ENCODE measurements at places on chromosomes 13 and 19.

DNA sequence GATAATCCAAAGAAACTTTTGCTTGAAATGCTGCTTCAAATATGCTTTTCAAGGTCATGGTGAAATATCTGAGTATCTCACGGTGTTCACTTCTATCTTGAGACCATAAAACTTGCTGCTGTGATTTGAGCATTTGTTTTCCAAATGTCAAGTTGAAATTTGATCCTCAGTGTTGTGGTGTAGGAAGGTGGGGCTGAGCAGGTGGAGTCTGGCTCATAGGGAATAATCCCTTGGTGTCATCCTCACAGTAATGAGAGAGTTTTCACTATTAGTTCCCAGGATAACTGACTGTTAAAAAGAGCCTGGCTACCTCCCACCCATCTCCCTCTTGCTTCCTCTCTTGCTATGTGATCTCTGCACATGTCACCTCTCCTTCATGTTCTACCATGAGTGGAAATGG, 858.0 kb upstream of the SLITRK5 start:
- no peak for DNase-seq

GRCh38 chr13:58619396-58620113, 988.0 kb downstream of the PCDH17 start:
- no peak for DNase-seq

DNA sequence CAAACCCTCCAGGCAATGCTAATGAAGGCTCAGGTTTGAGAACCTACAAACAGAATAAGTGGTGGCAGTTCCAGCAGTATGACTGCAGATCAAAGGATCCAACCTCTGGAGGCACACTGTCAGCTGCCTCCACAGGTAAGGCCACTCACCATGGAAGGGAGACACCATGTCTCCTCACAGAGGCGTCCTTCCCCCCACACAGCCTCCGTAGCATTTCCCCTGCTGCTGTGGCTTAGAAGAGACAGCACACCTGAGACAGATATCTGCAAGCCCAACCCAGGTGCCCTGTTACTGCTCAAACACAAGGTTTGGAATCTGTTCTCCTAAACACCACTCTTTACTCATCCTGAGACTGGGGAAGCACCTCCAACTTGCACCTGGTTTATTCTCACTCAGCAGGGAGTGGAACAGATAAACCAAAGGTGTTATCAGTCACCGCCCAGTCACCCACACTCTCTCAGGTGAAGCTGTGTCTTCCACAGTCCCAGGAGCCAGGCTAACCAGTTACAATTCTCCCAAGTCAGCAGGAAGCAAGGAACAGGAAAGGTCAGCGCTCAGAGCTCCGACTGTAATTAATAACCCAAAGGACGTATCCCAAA, 311.2 kb downstream of the FOXO1 start:
- DNase-seq = no peak

GRCh38 chr13:91174886-91175501, 172.5 kb upstream of the MIR17HG start:
- DNase-seq = no peak

DNA sequence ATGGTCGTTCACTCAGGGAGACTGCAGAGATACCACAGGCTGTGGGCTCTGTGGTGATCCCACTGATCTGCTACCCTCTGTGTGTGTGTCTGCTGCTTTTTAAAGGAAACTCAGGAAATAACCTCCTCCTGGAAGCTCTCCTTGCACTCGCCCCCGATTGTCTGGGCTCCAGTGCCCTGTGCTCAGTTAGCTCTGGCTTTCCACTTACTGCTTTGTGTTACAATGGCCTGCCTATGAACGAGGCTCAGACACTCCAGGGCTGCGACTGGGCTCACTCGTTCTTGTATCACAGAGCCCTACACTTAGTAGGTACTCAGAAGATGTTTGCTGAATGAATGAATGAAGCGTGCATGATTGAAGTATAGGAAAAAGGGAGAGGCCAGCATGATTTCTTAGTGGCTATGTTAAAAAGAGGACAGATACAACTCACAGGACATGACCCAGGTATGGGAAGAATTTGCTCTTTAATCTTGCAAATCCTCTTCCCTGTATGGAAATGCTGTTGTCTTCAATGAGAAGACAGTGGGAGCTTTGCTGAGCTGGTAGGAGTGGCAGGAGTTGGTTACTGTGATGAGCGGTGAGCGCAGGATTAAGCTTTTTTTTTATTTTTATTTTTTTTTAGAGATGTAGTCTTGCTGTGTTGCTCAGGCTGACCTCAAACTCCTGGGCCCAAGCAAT, 26.4 kb downstream of the B3GLCT start:
- DNase-seq = no peak

GRCh38 chr19:58033741-58034476, at the start of gene ZSCAN1:
ZSCAN1 (plus strand) TSS chr19:58034025; CDS start chr19:58037837, 3,812 bp downstream.
- no peak for DNase-seq

- DNase-seq = no peak
These were observed 1.1 kb upstream of the FLT3LG start for GRCh38 chr19:49472936-49473335.

DNA sequence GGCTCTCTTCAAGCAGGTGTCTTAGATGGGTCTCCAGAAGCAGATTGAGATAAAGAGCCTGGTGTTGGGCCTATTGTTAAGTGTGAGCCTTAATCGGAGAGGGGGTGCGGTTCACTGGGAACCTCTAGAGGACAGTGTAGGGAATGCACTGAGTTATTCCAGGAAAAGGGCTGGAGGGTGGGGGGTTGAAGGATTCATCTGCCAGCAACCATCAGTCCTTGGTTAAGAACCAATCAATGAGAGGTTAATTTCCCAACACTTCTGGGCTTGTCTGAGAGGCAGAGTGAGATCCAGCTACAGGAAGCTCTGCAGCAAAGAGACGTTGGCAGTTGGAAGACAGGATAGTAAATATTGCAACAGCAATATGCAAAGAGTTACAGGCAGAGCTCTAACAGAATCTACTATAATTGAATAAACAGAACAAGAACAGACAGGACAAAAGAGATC, 28.7 kb downstream of the CYP4F2 start:
- peak; percentile 34 for DNase-seq

GRCh38 chr13:102309110-102309509, 92.7 kb downstream of the FGF14 start:
- DNase-seq = no peak

GRCh38 chr13:48009284-48009683, 8.2 kb upstream of the SUCLA2 start:
- DNase-seq = no peak

DNA sequence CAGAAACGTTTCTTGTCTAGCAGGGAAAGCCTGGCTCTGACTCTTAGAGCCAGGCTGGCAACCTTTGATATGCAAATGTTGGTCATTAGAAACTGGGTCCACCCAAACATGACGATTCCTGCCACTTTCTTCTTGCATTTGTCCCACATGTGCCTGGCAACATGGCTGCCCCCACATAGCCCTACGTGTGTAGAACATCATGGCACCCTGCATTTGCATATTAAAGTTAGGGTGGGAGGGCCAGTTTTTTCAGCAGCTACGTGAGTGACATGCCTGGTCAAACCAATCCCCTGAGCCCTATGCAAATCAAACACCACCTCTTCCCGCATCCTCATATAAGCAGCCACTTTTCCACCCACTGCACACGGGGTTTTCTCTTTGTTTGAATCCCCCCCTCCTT, 95.0 kb downstream of the LIG4 start:
- no peak for DNase-seq

Data from central memory CD4-positive, alpha-beta T cell (primary cell).